Stimulated activated naive B cell treated with anti-CD40 and anti-IgM and Interleukin-4, amounts not matched to agents 10 μg/mL and 1 μg/mL and 100 μg/mL, for 72 hours (primary cell): ENCODE measurements at places on chromosomes 7 and 10.

DNA sequence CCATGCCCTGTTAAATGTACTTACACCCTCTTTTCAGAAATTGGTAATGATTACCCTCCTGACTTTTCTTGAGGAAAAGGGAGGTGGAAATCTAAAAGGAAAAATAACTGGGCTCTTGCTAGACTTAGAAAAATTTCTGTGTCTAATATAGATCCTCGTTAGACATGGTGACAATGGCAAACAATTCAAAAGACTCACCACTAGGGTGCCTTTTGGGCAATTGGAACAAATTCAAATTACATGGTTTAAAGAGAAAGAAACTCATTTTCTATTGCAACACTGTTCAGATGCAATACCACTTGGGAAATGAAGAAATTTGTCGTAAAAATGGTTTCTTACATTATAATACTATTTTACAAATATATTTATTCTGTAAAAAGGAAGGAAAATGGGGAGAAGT lies 950.1 kb downstream of the GRM8 start:
- no peak for DNase-seq

GRCh38 chr7:27210441-27211083 lies 10.7 kb upstream of the HOXA13 start:
- DNase-seq = no peak

DNA sequence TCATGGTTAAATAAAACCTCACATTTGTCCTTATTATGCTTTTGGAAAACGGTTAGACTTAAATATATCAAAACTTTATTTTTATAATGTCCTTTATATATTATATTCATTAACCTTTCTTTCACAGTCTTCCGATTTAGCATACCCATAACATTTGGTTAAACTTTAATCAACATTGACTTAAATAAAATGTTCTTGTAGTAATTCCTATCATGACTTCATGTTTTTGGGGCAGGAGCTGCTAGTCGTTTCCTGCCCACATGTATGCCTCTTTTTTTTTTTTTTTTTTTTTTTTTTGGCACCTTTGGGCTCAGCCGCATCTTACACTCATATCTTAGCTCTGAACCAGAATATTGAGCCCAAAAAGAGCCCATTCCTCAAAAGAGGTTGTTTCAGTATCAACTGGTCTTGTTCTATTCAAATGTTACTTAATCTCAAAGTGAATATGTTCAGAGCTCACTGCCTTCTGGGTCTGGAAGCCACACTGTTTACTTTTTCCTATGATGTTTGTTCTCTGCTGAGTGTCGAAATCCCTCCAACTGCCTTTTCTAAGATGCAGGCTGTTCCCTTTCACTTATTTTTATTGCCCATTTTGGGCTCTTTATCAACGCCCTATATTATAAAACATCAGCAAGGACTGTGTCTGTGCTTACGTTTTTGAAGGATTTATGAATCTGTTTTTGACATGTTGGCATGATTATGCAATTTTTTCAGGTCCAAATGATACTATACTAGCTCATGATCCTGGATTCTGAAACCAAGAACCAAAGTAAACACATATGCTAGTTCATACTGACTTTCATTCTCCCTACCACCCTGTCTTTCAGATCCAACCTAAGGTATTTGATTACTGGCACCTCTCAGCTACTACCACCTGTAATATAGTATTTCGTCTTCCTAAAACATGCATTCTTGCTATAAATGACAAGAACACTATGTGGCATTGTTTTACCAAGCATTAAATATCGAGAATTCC lies 914.4 kb downstream of the PCDH15 start:
- no peak for DNase-seq

GRCh38 chr10:14327527-14327926 lies 3.2 kb downstream of the FRMD4A start:
- DNase-seq = no peak

GRCh38 chr7:43444711-43445578 lies 138.0 kb upstream of the STK17A start:
- DNase-seq = no peak
